ENCODE measurements at places on chromosomes 1 and 21.

DNA sequence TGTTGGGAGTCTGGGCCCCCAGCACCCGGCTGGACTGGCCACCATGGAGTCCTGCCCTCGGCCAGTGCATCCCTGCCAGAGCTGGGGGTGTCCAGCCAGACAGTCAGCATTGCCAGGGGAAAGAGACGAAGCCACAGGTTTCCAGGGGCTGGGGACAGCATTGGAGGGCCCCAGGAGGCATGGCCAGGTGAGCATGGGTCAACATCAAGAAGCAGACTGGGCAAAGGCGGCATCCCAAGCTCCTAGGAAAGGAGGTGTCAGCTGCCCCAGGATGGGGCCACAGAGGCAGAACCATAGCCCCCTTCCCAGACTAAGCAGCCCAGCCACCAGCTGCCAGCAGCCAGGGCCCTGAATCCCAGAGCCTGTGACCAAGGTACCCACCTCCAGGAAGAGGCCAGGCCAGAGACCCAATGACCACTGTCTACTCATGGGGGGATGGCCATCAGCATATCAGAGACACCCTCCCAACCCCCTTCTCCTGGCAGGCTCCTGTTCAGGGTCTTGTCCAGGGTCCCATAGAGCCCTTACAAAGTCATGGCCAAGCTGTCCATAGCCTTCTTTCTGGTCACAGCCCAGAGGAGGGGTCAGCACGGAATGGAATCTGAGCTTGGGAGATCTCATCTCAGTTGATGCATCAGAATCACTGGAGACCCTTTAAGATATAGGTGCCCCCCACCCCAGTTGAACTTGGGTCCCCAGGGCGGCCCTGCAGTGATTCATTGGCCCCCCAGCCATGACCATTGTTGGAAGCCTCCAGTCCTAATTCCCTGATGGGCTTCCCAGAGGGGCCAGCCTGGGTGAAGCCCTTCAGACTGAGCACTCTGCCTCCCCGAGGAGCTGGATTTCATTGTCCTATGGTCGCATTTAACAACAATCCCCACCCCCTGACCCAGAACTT, 32.5 kb downstream of the WNT3A start:
- DNase-seq, result no peak

DNA sequence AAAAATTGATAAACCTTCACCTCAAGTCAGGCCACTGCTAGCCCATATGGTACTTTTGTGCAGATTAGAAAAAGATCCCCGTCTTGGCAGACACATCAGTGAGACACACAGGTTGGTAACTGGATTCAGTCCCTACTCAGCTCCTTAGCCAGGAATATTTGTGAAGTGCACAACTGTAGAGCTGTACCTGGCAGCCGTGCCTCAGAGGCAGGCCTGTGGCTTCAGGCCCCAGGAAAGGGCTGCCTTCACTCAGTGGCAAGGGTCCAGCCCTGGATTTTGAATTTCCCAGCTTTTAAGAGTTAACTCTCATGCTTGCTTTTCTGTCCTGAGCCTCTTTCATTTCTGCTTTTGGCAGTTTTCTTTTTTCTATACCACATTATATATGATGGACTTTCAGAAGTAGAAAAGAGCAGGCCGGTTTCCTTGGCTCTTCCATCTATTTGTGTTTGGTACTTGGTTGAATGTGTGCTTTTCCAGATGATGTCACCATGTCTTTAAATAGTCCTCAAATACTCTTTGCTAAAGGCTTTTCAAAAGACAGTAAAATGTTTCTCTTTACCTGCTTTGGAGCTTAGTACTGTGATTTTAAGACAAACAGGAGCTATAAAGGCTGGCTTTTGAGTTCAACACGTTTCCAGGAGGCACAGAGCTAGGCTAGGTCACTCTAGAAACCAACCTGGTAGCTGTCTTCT, 186.6 kb downstream of the AK5 start:
- DNase-seq, result no peak

DNA sequence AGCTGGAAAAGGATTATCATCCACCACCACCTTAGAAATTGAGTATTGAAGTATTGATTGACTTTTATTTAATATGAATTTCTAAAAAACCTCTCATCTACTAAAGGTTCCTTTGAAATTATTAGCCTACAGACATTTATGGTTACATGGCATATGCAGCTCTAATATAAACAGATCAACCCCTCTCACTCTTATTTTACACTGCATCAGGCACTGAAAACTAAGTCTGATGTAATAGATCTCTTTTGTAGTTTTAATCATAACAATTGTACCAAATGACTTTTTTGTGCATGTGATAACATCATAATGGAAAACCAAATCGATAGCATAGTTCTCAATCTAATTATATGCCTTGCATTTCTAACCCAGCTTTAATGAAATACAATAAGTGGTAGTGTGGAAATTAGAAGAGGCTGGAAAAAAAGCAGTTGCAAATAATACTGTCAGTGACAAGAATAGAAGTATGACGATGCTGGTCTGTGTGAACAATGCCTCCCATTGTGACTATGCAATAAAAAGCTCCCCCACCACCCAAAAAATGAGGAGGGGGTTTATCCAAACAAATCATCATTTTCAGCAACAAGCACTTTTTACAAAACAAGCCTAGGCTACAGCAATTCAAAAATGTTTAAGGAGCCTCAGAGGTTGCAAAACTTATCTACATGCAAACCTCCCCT, 426.5 kb upstream of the NFIA start:
- DNase-seq, result no peak

DNA sequence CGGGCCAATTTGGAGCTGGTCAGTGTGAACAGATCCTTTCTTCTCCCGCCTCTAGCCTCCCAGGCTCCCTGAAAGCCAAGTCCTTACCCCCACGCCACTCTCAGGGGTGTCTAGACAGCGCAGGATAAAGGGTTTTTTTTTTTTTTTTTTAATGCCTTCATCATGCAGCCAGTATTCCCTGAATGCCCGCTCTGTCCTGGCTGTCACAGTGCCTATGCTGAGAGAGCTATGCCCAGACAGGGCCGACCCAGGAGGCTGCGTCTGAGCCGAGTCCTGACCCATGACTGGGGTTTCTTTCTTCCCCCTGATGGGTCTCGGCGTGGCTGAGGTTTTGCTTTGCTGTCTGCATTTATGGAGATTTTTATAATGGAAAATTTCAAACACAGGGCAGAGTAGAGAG, 18.3 kb downstream of the SPSB1 start:
- no peak for DNase-seq

DNA sequence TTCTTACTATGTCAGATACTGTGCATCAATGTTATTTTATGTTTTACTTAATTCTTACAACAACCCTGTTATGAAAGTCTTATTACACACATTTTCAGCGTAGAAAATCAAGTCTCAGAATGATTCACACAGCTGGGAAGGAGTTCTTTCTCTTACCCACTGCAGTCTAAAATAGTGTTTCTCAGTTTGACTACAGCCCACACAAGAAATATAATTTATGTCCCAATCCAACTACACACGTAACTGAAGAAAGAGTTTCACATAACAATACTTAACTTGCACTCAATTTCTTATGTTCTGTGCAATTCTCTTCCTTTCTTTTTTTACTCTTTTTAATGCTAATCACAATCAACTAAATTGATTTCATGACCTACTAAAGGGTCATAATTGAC, 252.8 kb upstream of the ADGRL2 start:
- DNase-seq, result no peak
